Naive thymus-derived CD4-positive, alpha-beta T cell (primary cell): ENCODE measurements at places on chromosomes 1 and 21. TPM values are rescaled to one million over a fixed set of nuclear protein-coding genes. Genes with fewer than 3 reads are reported as not detected.

The CATSPERE gene
- total RNA-seq = 1.9 TPM

The KRTAP11-1 gene
- not detected in 2 replicates for total RNA-seq

The PDC gene
- total RNA-seq = not detected in 2 replicates

The TLR5 gene
- 3.1 TPM for total RNA-seq

The COL9A2 gene
- 3.6 TPM for total RNA-seq

The LCE3A gene
- total RNA-seq = not detected in 2 replicates

The KCND3 gene
- 0.17 TPM for total RNA-seq

The C1orf21 gene
- total RNA-seq = 3.3 and 3.7 TPM in 2 replicates

The MORN1 gene
- total RNA-seq = 11.2 TPM

The PADI1 gene
- total RNA-seq = not detected

GRCh38 chr1:86061551-86061990 lies 95.0 kb downstream of the COL24A1 start:
- H3K4me1 ChIP-seq = no peaks in the 10 kb centered on the region
- DNase-seq = no peak
- no peak overlapping the region for H3K4me3 ChIP-seq
- H3K27ac ChIP-seq = no peak overlapping the region
- no peaks in the 10 kb centered on the region for H3K36me3 ChIP-seq

DNA sequence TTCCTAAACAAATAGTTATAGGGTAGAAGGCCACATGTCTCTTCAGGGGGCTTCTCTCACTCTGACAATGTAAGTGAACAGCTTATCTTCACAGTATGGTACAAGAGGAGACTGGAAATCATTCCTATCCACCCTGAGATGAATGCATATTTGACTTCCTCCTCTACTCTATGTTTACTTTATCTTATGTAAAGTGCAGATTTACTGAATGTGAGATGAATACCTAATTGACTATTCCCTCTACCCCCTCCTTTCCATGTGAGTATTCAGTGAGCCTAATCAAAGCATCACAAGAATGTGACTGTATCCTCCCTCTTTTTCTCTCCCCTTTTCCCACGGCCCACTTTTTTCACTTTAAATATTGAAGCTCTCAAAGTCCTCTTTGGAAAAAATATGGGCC lies 132.5 kb downstream of the BACH1 start:
- H3K27ac ChIP-seq = no peak overlapping the region
- peaks cover 6% of the 10 kb centered on the region for H3K4me1 ChIP-seq
- H3K27me3 ChIP-seq = no peaks in the 10 kb centered on the region
- H3K36me3 ChIP-seq = no peaks in the 10 kb centered on the region
- no peak for DNase-seq

GRCh38 chr1:233635765-233636502 lies 22.0 kb downstream of the KCNK1 start:
- no peaks in the 10 kb centered on the region for H3K36me3 ChIP-seq
- no peak for DNase-seq
- H3K4me3 ChIP-seq = no peak overlapping the region

GRCh38 chr1:201851949-201852348 lies 23.0 kb downstream of the IPO9 start:
- no peak for DNase-seq
- peaks cover 25% of the 10 kb centered on the region for H3K36me3 ChIP-seq
- H3K4me3 ChIP-seq = no peak overlapping the region
- no peaks in the 10 kb centered on the region for H3K27me3 ChIP-seq

DNA sequence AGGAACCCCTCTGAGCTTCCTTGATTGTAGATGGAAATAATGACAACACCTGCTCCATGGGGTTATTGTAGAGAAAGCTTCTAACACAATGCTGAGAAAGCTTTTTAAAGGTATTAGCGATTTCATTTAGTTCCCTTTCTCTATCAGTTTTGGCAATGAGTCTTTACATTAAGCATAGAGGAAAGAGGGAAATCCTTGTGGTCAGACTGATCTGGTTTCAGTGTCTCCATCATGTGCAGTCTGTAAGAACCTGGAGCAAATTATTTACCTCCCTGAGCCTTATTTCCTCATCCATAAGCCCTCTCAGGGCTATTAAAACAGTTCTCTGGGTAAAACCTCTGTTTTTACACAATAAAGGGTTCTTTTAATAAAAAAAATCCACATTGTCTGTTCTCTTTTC lies 87.5 kb downstream of the FGGY start:
- no peaks in the 10 kb centered on the region for H3K4me1 ChIP-seq
- H3K4me3 ChIP-seq = no peak overlapping the region
- no peaks in the 10 kb centered on the region for H3K27me3 ChIP-seq
- DNase-seq = no peak
- no peak overlapping the region for H3K27ac ChIP-seq
- no peaks in the 10 kb centered on the region for H3K36me3 ChIP-seq

- no peak overlapping the region for H3K4me3 ChIP-seq
- H3K27me3 ChIP-seq = no peaks in the 10 kb centered on the region
- H3K36me3 ChIP-seq = no peaks in the 10 kb centered on the region
- H3K4me1 ChIP-seq = no peaks in the 10 kb centered on the region
- H3K27ac ChIP-seq = no peak overlapping the region
Measured at GRCh38 chr21:36460866-36461265, 19.1 kb downstream of the CLDN14 start.

DNA sequence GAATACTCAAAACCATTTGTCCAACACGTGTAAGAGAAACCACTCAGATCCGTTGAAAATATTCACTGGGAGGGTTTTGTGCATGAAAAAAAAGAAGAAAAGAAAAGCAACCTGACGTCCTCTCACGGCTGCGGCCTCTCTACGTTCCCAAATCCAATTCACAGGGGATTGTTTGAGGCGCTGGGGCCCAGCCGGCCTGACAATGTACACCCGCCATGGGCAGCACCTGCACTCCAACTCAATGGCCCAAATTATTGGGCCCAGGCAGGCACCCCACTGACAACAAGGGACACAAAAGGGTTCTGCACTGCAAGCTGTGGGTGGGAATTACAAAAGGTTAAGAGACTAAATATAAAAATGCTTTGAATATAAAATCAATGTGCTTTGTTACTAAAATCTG lies 41.5 kb downstream of the MORN1 start:
- H3K36me3 ChIP-seq = no peaks in the 10 kb centered on the region
- H3K4me1 ChIP-seq = no peaks in the 10 kb centered on the region
- no peak for DNase-seq
- H3K4me3 ChIP-seq = no peak overlapping the region
- no peaks in the 10 kb centered on the region for H3K27me3 ChIP-seq

GRCh38 chr1:167748906-167749305 lies 27.1 kb downstream of the MPZL1 start:
- no peak for DNase-seq
- no peaks in the 10 kb centered on the region for H3K27me3 ChIP-seq
- no peaks in the 10 kb centered on the region for H3K36me3 ChIP-seq

DNA sequence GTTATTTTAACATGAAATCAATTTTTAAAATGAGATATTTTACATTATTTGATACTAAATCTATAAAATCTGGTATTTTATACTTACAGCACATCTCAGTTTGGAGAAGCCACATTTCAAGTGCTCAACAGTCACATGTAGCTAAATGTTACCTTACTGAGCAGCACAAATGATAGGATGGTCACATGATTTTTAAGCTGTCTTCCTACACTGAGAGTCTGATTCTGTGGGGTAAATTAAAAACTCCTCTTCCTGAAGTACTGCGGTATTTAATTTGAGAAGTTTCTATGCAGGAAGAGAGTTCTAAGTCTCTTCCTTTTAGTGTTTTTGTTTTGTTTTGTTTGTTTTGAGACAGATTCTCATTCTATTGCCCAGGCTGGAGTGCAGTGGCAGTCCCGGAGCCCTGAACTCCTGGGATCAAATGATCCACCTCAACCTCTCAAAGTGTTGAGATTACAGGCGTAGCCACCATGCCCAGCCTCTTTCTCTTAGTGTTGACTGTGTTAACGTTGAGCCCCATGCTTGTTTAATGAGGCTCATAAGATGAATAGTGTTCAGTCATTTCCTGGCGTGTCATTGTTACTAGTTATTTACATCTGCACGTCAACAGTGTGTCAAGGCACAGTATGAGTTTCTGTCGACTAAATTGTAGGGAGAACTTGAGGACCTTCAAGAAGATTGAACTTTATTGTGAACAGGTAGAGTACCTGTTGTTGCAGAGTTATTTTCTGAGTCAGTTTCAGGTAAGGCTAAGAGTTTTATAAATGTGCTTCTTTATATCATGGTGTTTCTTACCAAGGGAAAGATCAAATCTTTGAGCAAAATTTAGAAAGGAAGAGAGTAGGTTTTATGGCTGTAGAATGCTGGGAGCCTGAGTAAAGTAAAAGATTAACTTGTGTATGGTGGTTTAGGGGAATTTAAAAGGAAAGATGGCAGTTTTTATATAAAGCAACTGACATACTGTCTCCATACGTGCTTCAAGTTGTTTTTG lies 3.3 kb downstream of the CNST start:
- peak overlapping the region; percentile 37 for H3K4me3 ChIP-seq
- peaks cover 13% of the 10 kb centered on the region for H3K36me3 ChIP-seq
- peak overlapping the region; percentile 89 for H3K27ac ChIP-seq
- no peaks in the 10 kb centered on the region for H3K27me3 ChIP-seq

DNA sequence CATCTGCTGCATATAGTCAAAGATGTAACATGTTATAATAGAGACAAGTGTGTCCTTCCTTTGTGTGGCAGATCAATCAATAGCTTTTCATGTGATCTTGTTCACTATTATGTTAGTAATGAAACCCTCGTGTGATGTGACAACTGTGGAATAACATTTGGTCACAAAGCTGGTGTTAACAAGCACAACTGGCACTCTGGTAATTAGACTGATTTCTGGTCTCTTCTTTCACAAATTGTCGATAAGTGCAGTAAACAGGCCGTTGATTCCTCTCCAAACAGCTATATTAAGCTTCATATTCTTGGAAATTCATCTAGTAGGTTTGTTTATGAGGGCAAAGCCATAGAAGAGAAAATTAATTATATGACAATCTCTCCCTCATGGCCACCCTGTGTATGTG lies 616.7 kb upstream of the PTBP2 start:
- H3K27ac ChIP-seq = no peak overlapping the region
- no peaks in the 10 kb centered on the region for H3K27me3 ChIP-seq

DNA sequence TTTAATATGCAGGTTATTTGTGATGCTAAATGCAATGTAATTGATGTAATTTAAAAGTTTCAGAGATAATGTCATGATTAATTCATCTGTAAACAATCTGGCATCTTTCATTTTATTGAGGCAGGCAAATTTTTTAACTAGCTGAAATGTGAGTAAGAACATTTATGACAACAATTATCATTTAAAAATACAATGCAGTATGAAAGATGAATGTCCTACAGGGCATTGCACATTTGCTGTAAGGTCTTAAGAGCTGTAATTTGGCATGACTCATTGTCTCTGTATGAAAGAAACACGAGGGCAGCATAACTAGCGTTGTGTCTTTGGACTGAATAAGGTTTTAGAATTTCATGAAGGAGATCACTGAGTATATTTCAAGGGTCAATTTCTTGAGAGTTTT lies 642.8 kb downstream of the PLA2G4A start:
- no peaks in the 10 kb centered on the region for H3K27me3 ChIP-seq
- DNase-seq = no peak
- H3K4me3 ChIP-seq = no peak overlapping the region
- no peak overlapping the region for H3K27ac ChIP-seq
- no peaks in the 10 kb centered on the region for H3K4me1 ChIP-seq
- H3K36me3 ChIP-seq = no peaks in the 10 kb centered on the region

DNA sequence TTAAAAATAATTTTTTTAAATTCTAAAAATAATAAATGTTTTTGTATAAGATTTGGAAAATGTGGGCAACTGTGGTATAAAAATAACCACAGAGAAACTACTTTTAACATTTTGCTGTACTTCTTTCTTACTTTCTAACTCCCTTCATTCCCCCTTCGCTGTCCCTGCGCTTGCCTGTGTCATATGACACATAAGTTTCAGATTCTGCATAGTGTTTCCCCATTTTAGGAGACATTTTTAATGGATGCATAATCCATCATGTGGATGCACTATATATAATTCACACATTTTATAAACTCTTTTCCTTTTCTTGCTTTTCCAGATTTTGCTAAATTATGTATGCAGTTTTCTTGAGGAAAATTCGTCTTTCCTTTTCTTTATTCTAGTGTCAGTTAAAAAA lies 16.3 kb downstream of the ATG4C start:
- H3K4me1 ChIP-seq = no peaks in the 10 kb centered on the region
- DNase-seq = no peak
- no peak overlapping the region for H3K4me3 ChIP-seq
- H3K36me3 ChIP-seq = no peaks in the 10 kb centered on the region
- no peaks in the 10 kb centered on the region for H3K27me3 ChIP-seq

DNA sequence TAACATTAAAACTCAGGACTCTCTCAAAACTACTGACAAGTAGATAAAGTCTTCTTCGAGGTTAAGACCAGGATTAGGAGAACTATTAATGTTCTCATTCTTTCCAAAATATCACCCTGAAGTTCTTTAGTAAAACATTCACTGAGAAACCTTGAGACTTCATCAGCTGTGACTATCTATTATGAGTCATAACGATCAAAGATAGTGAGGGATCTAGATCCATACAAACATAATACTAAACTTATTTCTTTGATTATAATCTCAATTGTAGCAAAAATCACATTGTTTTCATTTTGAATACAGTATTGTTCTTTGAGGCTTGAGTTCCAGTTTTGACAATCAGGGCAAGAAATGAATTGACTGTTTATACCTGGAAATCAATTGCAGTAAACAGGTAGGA lies 11.1 kb downstream of the PYHIN1 start:
- no peak overlapping the region for H3K4me3 ChIP-seq
- H3K27ac ChIP-seq = no peak overlapping the region
- peaks cover 41% of the 10 kb centered on the region for H3K36me3 ChIP-seq

DNA sequence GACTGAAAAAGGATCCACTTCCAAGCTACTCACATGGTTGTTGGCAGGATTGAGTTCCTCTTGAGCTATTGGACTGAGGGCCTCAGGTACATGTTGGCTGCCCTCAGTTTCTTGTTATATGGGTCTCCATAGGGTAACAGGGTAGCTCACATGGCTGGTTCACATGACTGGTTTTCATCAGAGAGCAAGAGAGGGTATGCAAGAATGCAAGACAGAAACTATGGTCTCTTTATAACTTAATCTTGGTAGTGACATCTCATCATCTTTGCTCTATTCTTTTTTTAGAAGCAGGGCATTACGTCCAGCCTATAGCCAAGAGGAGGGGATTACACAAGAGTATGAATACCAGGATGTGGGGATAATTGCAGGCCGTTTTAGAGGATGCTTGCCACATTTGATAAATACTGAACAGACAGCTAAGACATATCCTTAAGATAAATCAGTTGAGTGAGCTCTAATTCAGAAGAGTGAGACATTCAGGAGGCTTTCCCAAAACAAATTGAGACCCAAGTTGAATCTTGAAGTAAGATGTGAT lies 100.2 kb downstream of the HMCN1 start:
- H3K27me3 ChIP-seq = peaks cover 3% of the 10 kb centered on the region
- H3K4me3 ChIP-seq = no peak overlapping the region
- no peak for DNase-seq
- no peaks in the 10 kb centered on the region for H3K36me3 ChIP-seq

DNA sequence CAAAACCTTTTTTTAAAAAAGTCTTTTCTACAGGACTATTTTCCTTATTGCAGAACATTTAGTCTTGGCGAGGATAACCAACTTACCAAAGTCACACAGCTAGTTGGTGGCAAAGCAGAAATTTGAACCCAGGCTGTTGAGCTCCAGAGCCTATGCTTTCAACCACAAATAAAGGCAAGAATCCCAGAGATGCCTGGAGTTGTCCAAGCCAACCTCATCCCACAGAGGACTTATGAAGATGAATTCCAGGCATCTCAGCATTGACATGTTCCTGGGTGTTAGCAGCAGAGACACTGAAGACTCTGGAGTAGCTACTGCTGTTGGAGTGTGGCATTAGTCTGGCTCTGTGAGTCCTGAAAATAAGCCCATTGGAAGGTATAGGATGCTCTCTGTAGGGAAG lies 287.6 kb upstream of the C1orf105 start:
- no peaks in the 10 kb centered on the region for H3K27me3 ChIP-seq
- no peak overlapping the region for H3K27ac ChIP-seq
- no peaks in the 10 kb centered on the region for H3K36me3 ChIP-seq
- no peak overlapping the region for H3K4me3 ChIP-seq
- no peak for DNase-seq
- no peaks in the 10 kb centered on the region for H3K4me1 ChIP-seq

GRCh38 chr1:227465256-227465655 lies 98.1 kb upstream of the ZNF678 start:
- H3K36me3 ChIP-seq = no peaks in the 10 kb centered on the region
- no peak for DNase-seq
